NCI-H1694 treated with DMSO at 0.1 percent for 48 hours (cell line): ENCODE measurements at places on chromosomes 13 and 19.

DNA sequence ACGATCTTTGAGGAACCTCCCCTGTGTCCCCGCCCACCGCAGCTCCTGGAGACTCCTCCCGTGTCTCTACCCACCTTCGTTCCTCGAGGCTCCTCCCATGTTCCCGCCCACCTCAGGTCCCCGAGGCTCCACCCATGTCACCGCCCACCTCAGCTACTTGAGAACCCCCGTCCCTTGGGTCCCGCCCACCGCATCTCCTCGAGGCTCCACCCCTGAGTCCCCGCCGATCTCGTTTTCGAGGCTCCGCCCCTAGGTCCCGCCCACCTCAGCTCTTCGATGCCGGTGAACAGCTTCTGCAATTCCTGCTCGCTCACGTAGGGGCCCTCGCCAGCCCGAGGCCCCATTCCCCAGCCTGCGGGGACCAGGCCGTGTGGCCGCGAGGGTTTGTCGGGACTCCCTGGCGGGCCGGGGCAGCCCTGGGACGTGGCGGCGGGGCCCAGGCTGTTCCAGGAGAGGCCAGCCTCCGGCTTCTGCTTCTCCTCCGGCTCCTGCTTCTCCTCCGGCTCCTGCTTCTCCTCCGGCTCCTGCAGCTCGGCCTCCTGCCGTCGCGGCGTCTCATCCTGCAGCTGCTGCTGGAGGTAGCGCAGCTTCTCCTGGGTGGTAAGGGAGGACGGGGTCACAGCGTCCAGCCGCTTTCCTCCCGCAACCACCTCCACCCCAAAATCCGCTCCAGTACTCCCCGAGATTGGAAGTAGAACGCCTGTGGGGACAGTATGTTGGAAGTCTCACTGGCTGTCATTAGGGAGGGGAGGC lies 16.7 kb downstream of the TSKS start:
- DNase-seq, result no peak

DNA sequence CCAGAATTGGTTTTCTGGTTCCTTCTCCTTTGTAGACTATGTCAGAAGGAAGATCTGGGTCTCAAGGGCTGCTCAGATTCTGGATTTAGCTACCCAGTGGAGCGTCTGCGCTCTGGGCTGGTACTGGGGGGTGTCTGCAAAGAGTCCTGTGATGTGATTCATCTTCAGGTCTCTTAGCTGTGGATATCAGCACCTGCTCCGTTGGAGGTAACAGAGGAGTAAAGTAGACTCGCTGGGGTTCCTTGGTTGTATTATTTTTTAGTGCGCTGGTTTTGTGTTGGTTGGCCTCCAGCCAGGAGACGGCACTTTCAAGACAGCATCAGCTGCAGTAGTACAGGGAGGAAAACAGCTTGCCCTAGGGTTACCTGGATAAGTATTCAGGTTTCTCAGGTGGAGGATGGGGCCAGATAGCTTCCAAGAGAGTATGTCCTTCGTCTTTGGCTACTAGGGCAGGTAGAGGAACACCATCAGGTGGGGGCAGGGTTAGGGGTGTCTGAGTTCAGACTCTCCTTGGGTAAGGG lies 10.4 kb upstream of the KLK15 start:
- DNase-seq, result no peak

- no peak for DNase-seq
These were observed 774 bp downstream of the SLC25A15 start for GRCh38 chr13:40790154-40790616.

DNA sequence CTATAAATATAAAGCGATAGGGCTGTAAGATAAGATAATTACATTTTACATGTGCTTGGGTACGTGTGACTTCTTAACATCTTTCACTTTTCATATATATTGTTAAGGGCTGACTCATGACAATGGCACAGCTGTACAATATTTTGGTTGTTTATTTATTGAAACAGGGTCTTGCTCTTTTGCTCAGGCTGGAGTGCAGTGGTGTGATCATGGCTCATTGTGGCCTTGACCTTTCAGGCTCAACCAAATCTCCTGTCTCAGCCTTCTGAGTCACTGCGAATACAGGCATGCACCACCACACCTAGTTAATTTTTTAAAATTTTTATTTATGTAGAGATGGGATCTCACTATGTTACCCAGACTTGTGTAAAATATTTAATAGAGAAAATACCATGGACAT lies 2532.4 kb upstream of the PCDH20 start:
- DNase-seq, result no peak

GRCh38 chr13:102405499-102406100 lies 3.8 kb upstream of the FGF14 start:
- DNase-seq, result no peak

GRCh38 chr13:54033323-54033861 lies 1004.8 kb downstream of the OLFM4 start:
- no peak for DNase-seq

- no peak for DNase-seq
These were observed 31.7 kb downstream of the INSR start for GRCh38 chr19:7262470-7262869.

- no peak for DNase-seq
These were observed 2.5 kb downstream of the FTL start for GRCh38 chr19:48967346-48968178.

GRCh38 chr19:4144666-4145249 lies 8.7 kb upstream of the CREB3L3 start:
- no peak for DNase-seq

- no peak for DNase-seq
These were observed 717.4 kb upstream of the SPRY2 start for GRCh38 chr13:81058211-81058915.

DNA sequence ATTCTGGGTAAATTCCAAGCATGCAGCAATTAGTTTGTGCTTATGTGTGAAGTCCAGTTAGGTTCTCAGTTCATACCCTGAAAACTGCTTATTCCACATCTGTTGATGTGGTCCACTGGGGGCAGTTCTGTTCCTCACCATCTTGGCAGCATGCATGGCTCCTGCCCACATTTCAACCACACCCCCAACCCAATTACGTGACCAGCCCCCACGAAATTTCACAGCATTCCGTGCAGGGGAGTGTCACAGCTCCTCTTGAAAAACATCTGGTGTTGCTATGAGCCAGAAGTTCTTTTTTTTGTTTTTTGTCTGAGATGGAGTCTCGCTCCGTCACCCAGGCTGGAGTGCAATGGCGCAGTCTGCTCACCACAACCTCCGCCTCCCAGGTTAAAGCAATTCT lies 9.1 kb upstream of the ERVK3-1 start:
- DNase-seq, result no peak

DNA sequence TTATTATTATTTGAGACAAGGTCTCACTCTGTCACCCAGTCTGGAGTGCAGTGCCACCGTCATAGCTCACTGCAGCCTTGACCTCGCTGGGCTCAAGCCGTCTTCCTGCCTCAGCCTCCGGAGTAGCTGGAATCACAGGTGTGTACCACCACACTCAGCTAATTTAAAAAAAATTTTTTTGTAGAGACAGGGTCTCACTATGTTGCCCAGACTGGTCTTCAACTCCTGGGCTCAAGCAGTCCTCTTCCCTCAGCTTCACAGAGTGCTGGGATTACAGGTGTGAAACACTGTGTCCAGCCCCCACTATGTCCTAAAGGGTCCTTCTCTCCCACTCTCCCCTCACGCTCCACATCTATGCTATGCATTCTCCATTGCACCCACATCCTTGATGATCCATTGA lies 9.1 kb upstream of the TLE2 start:
- no peak for DNase-seq

DNA sequence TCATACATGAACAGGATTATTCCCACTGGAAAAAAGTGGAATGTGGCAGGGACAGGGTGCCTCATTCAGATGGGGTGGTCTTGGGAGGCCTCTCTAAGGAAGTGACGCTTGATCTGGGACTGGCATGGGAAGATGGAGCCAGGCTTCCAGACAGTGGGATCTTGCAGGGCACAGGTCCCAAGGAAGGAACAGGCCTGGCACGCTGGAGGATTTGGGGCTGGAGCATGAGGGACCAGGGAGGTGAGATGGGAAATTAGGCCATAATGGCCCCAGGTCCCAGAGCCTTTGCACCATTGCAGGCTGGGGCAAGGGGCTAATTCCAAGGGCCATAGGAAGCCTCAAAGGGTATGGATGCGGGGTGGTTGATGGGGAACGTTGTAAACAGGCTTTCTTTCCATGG lies 9.2 kb downstream of the ZNF536 start:
- DNase-seq, result no peak

- DNase-seq, result peak; percentile 17
These were observed 500 bp downstream of the PGLS start for GRCh38 chr19:17511724-17512573.

- no peak for DNase-seq
These were observed 49.0 kb downstream of the RYR1 start for GRCh38 chr19:38482496-38482895.

DNA sequence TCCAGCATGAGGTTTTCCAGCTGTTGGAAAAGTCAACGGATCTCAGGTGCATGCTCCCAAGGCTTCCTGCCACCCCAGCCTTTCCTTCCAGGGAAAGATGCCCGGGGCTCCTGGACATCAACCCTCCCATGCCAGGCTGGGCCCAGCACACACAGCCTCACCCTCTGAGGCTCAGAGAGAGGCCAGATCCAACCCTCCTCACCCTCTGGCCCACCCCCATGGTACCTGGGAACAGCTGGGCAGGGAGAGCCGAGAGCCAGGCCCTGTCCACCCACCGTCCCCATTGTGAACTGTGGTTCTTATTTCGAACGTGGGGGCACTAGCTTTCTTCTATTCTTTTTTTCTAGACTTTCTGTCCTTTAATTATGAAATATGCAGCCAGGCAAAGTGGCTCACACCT lies 9.9 kb upstream of the CCNP start:
- DNase-seq, result no peak

DNA sequence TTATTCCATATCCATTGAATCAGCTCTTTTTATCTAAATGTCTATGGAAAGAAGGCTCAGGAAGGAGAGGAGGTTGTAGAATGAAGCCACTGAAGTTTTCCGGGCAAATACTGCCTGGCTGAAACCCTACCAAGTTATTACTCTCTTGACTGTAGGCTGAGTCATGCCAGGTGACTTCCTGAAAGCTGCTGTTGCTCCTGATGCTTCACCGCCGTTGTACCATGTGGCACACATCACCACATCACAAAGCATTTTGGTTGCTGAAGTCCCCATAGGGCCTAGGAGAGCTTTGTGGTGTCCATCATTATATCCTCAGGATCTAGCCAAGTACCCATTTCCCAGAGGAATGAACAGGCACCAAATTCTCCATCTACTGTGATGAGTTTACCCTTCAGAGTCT lies 11.1 kb upstream of the TDRD12 start:
- DNase-seq, result no peak

DNA sequence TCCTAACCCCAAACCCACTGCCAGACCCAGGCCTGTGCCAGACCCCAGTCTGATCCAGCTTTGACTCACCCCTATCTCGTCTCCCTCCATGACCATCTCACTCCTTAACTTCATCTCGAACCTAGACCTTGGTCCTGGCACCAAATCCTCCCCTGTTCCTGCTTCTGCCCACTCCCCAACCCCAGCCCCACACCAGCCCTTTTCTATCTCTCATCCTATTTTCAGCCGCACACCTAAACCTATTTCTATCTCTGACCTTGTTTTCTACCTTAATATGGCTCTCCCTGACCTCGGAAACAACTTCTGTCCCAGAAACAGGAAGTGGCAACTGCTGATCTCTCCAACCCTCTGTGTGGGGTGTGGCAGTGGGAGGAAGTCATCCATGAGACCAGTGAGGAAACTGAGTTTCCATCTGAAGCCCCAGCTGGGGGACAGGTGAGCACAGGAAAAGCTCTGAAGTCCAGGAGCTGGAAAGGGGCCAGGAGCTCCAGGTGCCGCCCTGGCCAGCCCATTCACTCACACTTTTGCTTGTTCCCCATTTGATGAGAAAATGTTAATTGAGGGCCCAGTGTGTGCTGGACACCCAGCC lies 13.7 kb downstream of the PTH2 start:
- DNase-seq, result no peak
